ENCODE measurements at places on chromosomes 4 and X.

GRCh38 chr4:19478791-19479190, 772.9 kb upstream of the SLIT2 start:
- no peak for DNase-seq

DNA sequence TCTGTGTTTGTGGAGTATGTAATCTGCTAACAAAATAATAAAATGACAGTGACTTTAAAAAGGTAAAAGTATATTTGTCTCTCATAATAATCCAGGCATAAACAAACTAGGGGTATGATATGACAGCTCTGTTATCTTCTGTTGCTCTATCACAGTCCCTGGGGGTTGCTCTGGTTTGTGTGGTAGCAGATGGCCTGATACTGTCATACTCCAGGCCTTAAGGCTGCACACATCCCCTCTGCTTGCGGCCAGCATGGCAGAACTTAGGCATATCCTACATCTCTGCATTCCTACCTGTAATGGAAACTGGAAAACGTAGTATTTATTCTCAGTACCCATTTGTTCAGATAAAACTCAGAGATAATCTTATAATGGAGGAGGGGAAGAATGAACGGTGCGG, 117.9 kb upstream of the HAND2 start:
- DNase-seq = no peak

DNA sequence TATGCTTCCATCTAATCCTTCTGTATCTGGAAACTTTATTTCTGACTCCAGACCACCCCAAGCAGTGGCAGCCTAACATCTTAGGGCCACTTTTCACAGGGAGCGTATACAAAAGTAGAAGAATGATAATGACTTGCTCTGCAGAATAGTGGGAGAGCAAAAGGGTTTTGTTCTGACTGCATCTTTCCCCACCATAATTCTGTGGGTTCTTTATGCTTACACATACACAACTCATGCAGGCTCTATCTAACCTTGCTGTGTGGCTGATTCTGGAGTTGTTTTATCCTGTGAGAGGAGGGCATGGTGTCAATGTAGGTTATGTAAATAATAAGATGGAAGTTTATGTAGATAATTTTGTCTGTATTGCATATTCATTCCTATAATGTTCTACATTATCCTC, 42.4 kb upstream of the NDNF start:
- DNase-seq = no peak

DNA sequence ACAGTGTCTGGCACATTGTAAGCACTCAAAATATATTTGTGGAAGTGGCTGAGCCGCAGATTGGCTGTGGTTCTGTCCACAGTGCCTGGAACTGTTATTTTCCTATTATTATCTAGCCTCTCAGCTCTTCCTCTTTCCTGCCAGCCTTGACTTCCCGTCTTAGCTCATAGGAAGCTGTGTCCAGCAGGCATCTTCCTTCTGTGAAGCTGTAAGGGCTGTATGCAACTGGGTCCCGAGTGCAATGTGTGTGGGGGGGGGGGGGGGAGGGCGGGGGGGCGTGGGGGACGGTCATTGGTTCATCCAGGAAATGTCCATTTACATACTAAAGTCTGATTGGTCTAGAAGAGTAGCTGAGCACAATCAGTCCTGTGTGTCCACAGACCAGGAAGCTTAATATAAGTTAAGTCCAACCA, 210.7 kb downstream of the PDGFRA start:
- DNase-seq = no peak

DNA sequence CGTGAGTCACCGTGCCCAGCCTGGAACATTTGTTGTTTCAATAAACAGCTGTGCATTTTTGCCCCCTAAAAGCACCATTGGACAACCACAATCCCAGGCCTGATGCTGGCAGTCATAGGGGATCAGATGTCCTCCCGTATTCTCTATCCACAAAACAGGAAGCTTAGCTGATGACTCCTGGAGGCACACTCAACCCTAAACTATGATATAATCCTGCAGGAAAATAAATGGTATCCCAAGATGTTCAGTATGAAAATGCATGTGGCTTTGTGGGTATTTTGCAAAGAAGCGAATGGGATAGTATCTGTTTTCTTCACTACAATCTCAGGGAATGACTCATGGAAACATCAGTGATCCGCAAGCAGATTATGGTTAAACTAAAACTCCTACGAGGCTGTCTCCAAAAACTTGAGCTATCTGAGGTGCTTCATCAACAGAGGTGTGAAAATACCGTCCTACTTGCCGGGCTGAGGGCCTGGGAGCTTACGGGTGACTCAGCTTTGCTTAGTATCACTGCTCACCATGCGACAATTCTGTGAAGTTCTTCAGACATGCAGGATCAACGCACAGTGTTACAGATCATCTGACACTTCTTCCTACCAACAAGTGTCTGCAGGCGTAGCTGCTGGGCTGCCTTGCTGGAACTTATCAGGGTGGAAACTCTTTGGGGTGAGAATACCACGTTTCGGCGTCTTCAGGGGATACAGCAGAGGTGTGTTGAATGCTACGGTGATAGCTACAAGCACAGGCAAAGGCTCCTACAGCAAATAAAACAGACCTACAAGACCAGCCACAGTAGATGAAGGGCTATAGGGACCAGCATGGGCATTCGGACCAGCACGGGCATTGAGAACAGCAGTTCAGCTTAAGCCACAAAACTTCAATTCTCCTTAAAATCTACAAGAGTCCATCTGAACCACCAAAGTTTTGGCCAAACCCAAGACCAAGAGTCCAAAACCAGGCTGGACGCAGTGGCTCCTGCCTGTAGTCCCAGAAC, 148.5 kb downstream of the DHRSX start:
- DNase-seq = no peak

- no peak for DNase-seq
Measured at GRCh38 chr4:161189286-161190134, 974.3 kb downstream of the FSTL5 start.

GRCh38 chr4:17911608-17912007, 100.8 kb downstream of the NCAPG start:
- no peak for DNase-seq

DNA sequence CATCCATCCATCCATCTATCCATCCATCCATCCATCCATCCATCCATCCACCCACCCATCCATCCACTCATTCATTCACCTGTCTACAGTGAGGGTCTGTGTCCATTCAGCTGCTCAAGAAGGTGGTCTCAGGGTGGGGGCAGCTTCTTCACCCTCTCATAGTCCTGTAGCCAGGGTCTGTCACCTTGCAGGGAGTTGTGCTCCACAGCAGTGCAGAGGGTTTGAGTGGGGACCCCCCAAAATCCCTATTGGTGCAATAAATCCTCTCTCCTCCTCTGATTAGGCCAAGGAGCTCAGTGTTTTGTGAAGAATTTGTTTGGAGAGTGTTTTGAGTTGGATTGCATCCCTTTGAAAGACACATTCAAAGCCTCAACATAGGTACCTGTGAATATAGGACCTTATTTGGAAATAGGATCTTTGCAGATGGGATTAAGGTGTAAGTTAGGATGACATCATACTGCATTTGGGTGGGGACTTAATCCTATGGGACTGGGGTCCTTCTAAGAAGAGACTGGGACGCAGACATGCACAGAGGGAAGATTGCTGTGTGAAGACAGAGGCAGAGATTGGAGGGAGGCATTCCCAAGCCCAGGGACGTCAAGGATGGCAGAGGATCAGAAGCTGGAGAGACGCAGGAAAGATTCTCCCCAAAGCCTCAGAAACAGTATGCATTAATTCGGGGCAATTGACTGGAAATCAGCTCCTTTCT, 12.0 kb downstream of the P2RY8 start:
- no peak for DNase-seq

All from GM20000 (cell line).